ENCODE measurements at places on chromosomes 2 and 18. TPM values are rescaled to one million over a fixed set of nuclear protein-coding genes. Genes with fewer than 3 reads are reported as not detected.
A peak's percentile ranks its signal among the peaks of the same experiment; 100 is the strongest.

GRCh38 chr2:99150706-99151105, 4.0 kb downstream of the TSGA10 start:
- DNase-seq = no peak

DNA sequence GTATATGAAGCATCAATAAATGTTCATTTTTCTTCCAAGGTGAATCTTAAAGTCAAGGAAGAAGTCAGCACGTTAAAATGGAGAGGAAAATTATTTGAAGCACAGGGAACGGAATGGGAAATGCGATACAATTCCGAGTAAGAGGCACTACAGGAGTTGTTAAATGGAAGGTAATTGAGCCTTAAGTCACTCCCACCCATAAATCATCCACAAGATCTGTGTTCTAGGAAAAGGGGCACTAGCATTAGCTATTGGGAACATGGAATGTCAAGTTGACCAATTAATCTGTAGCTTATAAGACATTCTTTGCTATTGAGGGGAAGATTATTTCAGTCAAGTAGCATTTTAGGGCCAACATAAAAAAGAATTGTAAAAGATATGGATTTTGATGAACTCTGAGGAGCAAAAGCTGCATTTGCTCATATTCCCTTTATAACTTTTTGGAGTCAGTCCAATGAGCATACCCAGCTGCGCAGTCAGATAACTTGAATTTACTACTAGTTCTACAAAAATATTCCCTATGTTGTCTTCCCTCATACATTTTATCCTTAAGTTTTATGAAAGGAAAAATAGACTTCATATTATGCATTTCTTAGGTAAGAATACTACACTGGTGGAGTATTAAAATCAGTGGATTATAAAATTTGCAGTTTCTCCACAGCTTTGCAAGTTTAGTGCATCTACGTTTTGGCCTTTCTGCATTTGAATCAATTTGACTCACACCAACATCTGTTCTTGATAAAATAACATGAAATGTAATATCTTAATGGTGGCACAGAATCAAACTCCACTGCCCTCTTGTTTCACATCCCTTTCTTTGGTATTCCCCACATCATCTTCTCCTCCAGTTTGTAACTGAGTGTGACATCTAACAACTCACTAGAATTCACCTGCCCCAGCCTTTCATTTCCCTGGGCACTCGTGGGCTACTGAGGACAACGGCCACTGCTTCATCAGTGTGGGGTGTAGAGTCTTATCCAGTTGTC, 95.6 kb downstream of the SP3 start:
- DNase-seq = no peak

DNA sequence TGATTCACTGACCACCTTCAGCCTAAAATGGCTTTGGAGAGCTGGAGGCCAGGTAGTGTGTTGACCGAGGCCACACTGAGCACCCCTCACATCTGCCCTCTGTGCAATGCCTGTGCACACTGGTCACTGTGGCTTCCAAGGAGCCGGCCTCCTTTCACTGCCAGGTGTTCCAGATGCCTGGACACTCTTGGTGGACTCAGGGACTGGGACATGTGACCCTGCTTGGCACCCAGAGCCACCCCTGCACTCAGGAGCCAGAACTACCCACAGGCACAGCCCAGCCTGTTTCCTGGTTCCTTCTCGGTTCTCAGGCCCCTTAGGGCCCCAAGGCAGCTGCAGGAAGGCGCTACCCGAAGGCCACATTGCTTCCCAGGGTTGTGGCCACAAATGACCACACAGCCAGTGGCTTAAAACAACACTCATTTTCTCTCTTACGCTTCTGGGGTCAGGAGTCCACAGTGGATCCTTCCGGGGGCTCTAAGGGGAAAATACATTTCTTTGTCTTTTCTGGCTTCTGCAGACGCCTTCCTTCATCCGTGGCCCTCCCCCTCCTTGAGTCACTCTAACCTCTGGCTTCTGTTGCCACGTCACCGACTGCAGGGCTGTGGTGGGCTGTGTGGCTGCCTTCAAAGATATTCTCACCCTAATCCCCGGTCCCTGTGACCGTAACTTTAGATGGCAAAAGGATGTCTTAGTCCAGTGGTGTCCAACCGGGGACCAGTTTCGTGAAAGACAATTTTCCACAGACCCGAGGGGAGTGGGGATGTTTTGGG, 78.6 kb downstream of the ASB1 start:
- no peak for DNase-seq

- DNase-seq = peak; percentile 40
Measured at GRCh38 chr2:150767991-150768746, 280.7 kb upstream of the RND3 start.

GRCh38 chr2:157631861-157632260, 3.2 kb upstream of the ACVR1C start:
- DNase-seq = no peak

DNA sequence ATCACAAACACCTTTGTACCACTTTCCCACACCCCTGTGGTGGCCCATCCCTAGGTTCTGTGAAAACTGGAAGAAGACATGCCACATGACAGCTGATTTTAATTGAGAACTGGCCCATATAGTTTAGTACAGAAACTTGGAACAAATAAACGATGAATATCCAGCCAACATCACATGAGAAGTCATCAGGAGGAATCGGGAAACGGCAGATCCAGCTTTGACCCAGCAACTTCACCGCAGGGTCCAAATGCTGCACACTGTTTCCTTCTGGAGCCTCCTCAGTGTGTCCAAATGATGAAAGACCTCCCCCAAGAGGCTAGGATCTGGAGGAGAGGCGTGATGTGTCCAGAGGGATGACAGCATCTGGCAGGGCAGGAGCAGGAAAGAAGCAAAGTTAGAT, 75.5 kb downstream of the COPS8 start:
- DNase-seq = no peak

GRCh38 chr2:169050476-169051240, 18.7 kb upstream of the DHRS9 start:
- no peak for DNase-seq

- DNase-seq = no peak
Measured at GRCh38 chr2:132473174-132473883, 56.7 kb downstream of the GPR39 start.

DNA sequence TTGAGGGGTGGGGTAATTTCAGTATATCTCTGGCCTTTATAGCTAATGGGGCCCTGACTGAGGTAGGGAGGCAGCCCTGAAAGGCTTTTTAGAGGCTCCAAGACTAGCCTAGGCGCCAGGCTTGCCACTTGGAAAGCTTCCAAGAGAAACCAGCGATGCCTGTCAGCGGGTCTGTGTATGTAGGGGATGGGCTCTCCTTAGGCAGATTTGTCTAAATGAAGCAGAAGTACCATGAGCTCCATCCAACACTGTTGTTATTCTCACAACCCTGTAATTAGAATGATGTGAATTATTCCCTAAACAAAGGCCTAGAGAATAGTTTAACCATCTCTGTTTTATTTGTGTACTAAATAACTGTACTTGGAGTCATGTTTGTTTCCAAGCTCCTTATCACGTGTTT, 138.1 kb downstream of the B3GNT2 start:
- peak; percentile 31 for DNase-seq

DNA sequence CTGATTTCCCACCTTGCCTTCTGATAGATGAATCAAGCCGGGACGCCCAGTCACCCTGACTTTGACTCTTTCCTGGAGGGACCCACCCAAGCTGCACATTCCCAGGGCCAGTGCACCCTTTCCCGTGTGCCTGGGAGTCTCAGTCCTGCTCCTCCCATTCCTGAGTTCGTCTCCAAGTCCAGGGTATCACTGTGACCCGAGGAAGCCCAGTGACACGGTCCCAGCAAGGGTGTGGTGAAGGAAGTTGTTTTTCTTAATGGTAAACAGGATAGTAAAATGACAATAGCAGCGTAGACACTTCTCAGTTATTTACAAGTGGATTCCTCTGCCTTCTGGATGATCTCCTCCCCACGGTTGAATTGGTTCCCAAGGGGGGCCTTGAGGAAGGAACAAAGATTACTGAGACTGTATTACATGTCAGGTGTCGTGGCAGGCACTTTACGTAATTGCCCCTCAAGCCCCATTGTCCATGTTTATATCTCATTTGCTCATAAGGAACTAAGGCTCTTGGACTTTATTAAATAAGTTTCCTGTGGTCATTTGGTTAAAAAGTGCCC, 123.3 kb downstream of the PRKCE start:
- no peak for DNase-seq

GRCh38 chr2:68225119-68225632, 27.2 kb downstream of the PPP3R1 start:
- DNase-seq = no peak

GRCh38 chr2:102235491-102235890, 48.7 kb downstream of the IL1RL2 start:
- DNase-seq = no peak

- no peak for DNase-seq
Measured at GRCh38 chr2:224930990-224931389, 111.3 kb downstream of the DOCK10 start.

DNA sequence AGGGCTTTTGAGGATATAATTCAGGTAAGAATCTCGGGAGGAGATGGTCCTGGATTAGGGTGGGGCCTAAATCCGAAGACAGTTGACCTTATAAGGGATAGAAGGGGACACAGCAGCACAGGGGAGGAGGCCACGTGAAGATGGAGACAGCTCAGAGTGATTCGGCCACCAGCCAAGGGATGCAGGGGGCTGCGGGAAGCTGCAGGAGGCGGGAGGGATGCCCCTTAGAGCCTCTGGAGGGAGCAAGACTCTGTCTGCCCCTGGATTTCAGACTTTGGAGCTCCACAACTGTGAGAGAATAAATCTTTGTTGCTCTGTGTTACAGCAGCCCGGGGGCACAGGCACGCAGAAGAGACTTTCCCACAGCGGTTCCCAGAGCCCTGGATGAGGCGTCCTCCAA, 143.7 kb downstream of the ASB1 start:
- no peak for DNase-seq

GRCh38 chr2:180723712-180724111, 256.7 kb upstream of the UBE2E3 start:
- no peak for DNase-seq

DNA sequence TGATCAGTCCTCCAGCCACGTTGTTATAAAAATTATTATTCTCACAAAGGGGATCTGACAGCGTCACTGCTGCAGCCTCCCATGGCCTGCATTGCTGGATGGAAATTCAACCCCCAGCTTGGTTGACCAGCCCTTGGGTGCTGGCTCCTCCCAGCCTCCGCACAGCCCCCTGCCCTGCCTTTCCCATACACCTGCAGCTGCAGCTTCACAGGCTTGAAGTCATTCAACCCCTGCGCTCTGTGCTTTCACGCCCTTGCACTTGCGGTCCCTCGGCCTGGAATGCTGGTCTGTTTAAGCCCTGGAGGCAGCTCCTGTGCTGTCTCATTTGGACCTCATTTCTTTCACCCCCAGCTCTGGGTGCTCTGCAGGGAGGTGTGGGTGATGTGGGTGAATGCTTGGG, 860 bp upstream of the CD8A start:
- no peak for DNase-seq

GRCh38 chr2:177332026-177332991, 60.3 kb upstream of the AGPS start:
- DNase-seq = peak; percentile 90

DNA sequence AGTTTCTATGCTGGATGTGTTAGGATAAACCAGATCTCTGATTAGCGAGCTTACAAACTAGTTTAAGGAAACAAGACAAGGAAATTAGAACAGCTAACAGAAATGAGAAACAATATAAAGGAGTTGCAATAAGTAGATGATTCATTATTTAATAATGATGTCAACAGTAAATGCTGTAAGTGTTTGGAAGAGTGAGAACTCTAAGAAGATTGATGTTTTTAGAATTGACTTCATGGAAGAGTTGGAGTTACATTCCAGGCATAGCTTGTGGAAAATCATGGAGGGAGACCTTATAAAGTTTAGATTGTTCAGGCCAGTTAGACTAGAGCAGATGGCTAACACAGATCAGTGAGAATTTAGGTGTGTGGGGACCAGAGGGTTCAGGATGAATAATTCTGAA, 32.6 kb downstream of the PPP1R1C start:
- no peak for DNase-seq

DNA sequence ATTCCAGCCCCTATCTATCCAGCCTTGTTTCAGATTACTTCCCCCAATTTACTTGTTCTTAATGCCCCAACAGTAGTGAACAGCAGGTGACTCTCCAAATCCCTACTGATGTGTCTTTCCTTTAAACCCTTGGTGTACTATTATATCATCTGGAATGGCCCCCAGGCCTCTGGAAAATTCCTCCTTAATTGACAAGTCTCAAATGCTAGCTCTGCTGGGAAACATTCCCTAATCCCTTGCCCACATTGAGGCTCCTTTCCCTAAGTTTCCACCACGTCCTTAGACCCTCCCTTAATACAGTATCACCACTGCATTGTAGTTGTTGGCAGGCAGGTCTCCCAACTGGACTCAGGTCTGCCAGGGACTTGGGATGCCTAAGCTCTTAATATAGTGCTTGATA, 41.0 kb downstream of the MYO3B start:
- no peak for DNase-seq

DNA sequence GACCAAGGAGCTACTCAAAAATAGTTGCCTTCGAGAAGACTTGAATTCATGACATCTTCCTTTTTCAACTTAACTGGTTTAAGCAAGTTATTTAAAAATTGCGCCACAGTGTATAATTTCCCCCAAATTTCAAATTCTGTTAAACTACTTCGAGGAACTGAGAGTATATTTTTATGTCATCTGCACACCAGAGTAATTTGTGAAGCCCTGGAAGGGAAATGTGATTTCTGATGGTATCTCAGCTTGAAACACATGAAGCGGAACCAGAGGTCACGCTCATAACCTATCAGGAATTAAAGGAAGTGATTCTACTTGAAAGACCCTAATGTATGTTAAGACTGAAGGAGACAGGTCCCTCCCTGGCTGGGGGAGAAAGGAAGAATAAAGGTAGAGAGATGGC, 33.9 kb upstream of the DARS1 start:
- DNase-seq = no peak

The CPO gene
- not detected for polyA plus RNA-seq

The TWIST2 gene
- polyA plus RNA-seq = not detected

The LOXHD1 gene
- polyA plus RNA-seq = not detected

The SPHKAP gene
- 9.9 TPM for polyA plus RNA-seq

The TIMM21 gene
- polyA plus RNA-seq = 32.4 TPM

The RASGRP3 gene
- 10.3 TPM for polyA plus RNA-seq

The SEMA4F gene
- 7.3 TPM for polyA plus RNA-seq

The C1QL2 gene
- 5.2 TPM for polyA plus RNA-seq

The ALKAL2 gene
- not detected for polyA plus RNA-seq

The GLI2 gene
- 0.37 TPM for polyA plus RNA-seq

The DTNA gene
- 114 TPM for polyA plus RNA-seq

The ESPNL gene
- 6.6 TPM for polyA plus RNA-seq

The FMNL2 gene
- polyA plus RNA-seq = 42.9 TPM

Measured in brain (organoid and tissue), 16 donors.